Naive thymus-derived CD4-positive, alpha-beta T cell (primary cell): ENCODE measurements at places on chromosomes 2 and 18. TPM values are rescaled to one million over a fixed set of nuclear protein-coding genes. Genes with fewer than 3 reads are reported as not detected.

- peaks cover 83% of the 10 kb centered on the region for H3K4me1 ChIP-seq
- H3K4me3 ChIP-seq = peak overlapping the region; percentile 50
- peak; percentile 96 for DNase-seq
- peaks cover 6% of the 10 kb centered on the region for H3K36me3 ChIP-seq
Observed at GRCh38 chr2:197198890-197199289, 111.7 kb downstream of the ANKRD44 start.

- H3K4me1 ChIP-seq = no peaks in the 10 kb centered on the region
- no peak overlapping the region for H3K27ac ChIP-seq
- no peaks in the 10 kb centered on the region for H3K36me3 ChIP-seq
- H3K27me3 ChIP-seq = no peaks in the 10 kb centered on the region
Observed at GRCh38 chr2:3625186-3625585, 30.3 kb downstream of the COLEC11 start.

Gene FAM161A
- total RNA-seq = 4.0 TPM

Gene DPP4
- 48.9 TPM for total RNA-seq

- no peaks in the 10 kb centered on the region for H3K4me1 ChIP-seq
- no peak overlapping the region for H3K4me3 ChIP-seq
- H3K27ac ChIP-seq = no peak overlapping the region
- no peaks in the 10 kb centered on the region for H3K36me3 ChIP-seq
- no peak for DNase-seq
Observed at GRCh38 chr2:13114391-13114790, 397.7 kb downstream of the TRIB2 start.
